Foreskin melanocyte (primary cell): ENCODE measurements at places on chromosomes 13 and 19.
A peak's percentile ranks its signal among the peaks of the same experiment; 100 is the strongest.

GRCh38 chr13:79290595-79291244 lies 115.3 kb downstream of the RBM26 start:
- DNase-seq: no peak

DNA sequence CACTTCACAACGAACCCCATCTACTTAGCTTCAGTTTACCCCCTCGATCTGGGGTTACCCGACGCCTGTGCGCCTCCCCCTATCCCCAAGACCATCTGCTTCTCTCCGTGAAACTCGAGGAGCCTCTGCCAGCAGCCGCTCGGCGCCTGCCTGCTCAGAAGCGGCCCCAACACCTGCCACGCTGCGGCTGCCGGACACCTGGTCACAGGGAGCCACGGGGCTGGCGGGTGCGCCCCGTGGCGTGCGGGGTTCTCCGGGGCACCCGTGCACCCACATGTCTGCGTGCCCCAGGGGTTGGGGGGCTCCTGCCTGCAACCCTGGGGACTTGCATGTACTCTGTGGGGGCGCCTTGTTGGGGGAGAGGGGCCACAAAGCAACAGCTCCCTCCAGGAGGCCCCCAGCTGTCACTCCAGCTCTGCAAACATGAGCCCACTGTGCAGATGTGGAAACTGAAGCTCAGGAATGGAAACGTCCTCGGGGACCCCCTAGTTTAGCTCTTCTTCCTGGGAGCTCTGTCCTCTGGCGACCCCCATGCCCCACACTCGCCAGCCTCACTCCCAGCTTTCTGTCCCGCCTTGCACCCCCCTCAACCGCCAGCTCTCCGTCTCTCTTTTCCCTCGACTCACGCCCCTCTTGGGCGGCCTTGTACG lies 7.0 kb upstream of the SEMA6B start:
- DNase-seq: no peak

DNA sequence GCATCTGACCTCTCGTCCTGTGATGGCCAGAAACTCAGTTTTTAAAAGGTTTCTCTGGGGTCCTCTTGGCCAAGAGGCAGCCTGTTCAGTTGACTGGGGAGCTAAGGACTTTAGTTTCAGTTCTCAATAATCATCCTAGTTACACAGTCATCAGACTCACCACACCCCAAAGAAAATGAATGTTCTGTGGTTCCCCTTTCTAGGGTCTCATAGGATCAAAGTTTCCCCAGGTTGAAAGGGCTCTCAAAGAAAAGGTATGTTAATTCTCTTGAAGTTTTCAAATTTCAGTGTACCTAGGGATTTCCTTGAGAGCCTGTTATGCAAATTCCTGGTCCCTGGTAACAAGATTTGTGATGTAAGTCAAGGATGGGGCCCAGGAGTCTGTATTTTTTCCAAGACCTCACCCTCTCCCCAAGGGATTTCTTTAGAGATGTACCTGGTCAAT lies 94.9 kb downstream of the FAM216B start:
- DNase-seq: no peak

DNA sequence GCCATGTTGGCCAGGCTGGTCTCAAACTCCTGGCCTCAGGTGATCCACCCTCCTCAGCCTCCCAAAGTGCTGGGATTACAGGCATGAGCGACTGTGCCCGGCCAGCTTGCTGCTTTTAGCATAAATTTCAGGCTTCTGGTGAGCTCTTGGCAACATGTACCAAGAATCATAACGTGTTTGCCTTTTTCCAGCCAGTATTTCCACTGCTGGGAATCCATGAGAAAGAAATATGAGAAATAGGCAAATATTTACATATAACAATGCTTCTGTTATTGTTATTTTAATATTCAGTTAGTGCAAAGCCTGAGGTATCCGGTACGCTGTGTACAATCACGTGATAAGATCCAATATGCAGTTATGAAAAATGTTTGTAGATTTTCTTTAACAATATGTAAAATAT lies 29.2 kb upstream of the CERS4 start:
- no peak for DNase-seq

DNA sequence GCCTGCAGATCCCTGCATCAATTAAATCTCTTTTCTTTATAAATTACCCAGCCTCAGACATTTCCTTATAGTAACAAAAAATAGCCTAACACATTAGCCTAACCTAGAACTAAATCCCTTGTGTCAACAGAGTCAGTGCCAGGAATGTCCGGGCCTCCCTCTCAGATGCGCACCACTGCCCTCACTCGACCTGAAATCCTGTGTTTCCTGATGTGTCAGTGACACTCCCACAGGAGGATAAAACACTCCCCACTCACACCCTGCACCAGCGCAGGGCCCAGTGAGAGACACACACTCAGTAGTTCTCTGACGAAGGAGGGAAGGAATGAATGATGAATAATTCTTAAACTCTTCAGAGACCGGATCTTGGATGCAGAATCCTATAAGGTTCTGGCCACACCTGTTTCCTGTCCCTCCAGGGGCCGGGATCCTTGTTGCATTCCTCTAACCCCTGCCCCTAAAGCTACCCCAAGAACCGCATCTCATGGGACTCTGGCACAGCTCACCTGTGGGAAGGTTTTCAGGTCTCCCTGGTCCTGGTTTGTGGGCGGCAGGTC lies 3.1 kb downstream of the CEACAM3 start:
- no peak for DNase-seq

GRCh38 chr13:61253105-61253877 lies 162.4 kb downstream of the PCDH20 start:
- DNase-seq: no peak

GRCh38 chr13:105202354-105202753 lies 1333.1 kb downstream of the EFNB2 start:
- DNase-seq: peak; percentile 76

DNA sequence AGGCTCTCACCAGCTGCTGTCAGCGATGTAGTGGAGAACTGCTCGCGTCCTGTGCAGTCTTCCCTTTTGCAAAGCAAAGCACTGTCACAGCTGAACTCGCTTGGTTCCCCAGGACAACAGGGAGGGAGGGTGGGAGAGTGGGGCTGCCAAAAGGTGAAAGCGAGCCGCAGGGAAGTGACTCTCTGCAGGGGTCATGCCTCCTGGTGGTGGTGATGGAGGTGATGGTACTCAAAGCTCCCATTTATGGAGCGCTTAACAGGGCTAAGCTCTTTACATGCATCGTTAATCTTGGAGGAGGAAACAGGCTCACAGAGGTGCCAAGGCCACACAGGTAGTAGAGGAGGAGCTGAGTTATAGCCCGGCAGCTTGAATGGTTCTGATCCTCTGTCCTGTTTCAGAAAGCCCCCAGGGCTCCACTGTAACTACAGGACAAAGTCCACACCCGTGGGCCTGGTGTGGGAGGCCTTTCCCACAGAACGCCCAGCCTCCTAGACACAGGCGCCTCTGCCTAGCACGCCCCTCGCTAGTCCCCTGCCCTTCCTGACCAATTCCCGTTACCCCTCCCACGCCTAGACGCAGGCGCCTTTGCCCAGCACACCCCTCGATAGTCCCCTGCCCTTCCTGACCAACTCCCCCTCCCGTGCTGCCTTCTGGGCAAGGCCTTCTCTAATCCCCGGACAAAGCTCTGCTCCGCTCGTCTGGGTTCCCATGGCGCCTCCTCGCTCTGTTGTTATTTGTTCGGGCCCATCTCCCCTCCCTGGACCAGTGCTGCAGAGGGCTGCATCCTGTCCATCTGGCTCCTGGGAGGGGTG lies 10.7 kb downstream of the PPP1R37 start:
- peak; percentile 58 for DNase-seq
